ENCODE measurements at places on chromosomes 2 and 18.

- DNase-seq, result no peak
Measured at GRCh38 chr2:149008381-149008780, 30.1 kb upstream of the LYPD6B start.

DNA sequence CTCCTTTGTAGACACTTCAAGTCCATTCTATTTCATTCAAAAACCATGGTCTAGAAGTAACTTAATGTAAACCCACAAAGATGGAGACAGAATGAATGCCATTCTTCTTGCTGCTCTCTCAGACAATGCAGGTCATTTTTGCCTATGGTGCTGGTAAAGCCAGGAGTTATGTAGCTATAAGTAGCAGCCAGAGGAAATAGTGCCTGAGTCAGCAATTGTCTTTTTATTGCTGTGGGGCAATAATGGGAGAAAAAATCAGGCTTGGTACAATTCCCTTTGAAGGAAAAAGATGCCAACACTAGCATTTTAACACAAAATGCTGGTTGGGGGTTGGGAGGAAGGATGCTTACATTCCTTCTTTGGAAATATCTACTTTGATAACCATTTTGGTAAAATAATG lies 43.5 kb downstream of the SCN1A start:
- no peak for DNase-seq

DNA sequence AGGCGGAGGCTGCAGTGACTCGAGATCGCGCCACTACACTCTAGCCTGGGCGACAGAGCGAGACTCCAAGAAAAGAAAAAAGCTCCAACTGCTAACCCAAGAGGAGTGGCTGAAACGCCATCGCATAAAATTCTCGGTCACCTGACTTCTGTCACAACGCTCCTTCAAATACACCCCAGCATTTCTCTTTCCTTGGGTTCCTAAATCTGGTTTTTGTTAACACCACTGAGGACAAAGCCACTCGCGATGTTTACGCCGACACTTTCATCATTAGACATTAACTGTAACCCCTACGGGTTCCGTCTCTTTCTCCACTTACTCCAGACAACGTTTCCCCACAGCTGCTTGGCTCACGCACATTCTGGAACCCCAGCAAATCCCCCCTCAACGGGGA lies 679 bp downstream of the CLK1 start:
- peak; percentile 22 for DNase-seq

- DNase-seq, result no peak
Measured at GRCh38 chr18:9604348-9604747, 10.0 kb downstream of the PPP4R1 start.

DNA sequence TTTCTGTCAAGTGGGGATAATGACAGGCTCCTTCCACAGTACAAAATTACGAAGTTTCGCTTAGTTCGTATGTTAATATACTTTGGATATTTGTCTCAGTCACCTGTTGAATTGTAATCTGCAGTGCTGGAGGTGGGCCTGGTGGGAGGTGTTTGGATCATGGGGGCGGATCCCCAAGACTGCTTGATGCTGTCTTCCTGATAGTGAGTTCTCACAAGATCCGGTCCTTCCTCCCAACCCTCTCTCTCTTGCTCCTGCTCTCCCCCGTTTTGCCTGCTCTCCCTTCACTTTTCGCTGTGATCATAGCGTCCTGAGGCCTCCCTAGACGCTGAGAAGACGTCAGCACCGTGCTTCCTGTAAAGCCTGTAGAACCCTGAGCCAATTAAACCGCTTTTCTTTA lies 97.1 kb upstream of the EPB41L3 start:
- DNase-seq, result no peak

DNA sequence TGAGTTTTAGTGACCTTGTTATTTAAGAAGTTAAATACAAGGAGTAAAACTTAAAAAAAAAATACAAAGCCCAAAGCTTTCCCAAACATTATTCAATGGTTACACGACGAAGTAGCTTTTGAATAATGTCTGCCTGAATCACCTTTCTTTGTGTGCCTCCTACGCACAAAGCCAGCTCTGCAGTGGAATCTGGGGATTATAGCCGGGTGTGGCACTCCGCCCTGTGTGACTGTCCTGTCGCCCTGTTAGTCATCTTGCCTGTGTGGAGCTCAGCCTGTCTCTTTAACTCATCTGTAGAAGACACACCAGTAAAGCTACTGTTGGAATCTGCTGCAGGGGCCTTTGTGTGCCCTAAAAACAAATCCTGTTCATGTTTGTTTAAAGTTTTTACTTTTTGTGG lies 79.4 kb upstream of the TCF7L1 start:
- DNase-seq, result no peak

- no peak for DNase-seq
Measured at GRCh38 chr18:74243127-74243526, 48.6 kb downstream of the CYB5A start.

- no peak for DNase-seq
Measured at GRCh38 chr2:105274046-105274445, 32.5 kb downstream of the GPR45 start.

GRCh38 chr2:240013343-240013742 lies 11.8 kb downstream of the NDUFA10 start:
- DNase-seq, result no peak

GRCh38 chr18:49886891-49887764 lies 73.8 kb upstream of the ACAA2 start:
- no peak for DNase-seq

- no peak for DNase-seq
Measured at GRCh38 chr2:37091873-37092272, 7.6 kb downstream of the GPATCH11 start.

GRCh38 chr18:12410081-12410481 lies 2.4 kb downstream of the PRELID3A start:
- no peak for DNase-seq

DNA sequence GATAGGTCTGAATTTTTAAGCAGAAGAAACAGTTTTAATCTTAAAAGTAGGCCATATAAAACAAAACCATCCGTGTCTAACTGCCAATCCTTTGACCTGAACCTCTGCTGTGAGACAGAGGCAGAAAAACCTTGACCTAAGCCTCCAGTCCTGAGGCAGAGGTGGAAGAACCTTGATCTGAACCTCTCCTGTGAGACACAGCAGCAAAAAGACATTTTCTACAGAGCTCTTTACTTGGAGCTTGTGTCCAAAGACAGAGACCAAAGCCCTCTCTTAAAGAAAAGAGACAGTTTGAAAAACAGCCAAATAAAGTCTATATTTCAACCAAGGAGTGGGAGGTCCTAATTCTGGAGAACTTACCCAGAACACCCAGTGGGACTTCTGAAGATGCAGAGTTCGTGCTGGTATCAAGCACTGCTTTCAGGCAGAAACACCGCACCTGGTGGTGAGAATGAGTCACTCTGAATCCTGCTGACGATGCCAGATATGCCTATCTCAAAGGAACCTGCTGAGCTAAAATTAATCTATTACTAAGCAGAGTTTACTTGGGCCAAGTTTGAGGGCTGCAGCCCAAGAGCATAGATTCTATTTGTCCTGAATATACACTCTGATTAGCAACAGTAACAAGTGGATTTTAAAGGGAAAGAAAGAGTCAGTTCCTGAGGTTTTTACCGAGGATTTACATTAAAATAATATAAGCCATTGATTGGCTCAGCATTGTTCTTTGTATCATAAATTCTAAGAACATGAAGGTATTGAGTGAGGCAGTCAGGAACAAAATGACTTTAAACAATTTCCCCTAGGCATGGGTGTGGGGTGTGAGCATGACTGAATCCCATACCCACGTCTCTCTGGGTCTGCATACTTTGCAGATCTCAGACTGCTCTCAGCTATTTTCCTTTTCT lies 806.4 kb downstream of the TRIB2 start:
- no peak for DNase-seq

DNA sequence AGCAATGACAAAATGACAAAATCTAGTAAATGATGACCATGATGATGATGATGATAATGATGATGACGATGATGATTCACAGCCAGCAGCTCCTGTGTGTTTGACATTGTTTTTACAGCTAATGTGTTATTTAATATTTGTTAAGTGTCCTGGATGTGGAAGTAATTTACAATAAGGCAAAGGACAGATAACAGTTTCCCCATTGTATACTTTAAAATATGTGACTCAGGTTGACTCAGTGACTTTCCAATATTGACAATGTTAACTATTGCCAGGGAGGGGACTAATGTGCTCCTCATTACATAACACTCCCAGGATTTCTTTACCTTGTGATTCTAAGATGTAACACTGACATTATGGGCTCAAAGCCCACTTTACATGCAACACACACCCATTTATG lies 602.2 kb downstream of the FBXO15 start:
- DNase-seq, result no peak

Data from stimulated activated CD4-positive, alpha-beta T cell treated with anti-CD3 and anti-CD28 coated beads, Interleukin-4, amount 100 ng/mL, for 24 hours (primary cell).